ENCODE measurements at places on chromosomes 13 and 19.

GRCh38 chr13:78309497-78310180 lies 293.7 kb downstream of the POU4F1 start:
- DNase-seq, result no peak

- DNase-seq, result no peak
Measured at GRCh38 chr19:49441210-49441959, at the start of gene SLC17A7. Gene SLC17A7 (minus strand): TSS chr19:49441527. CDS start chr19:49441379, 148 bp downstream.

GRCh38 chr13:45206340-45206739 lies 5.5 kb upstream of the KCTD4 start:
- DNase-seq, result no peak

DNA sequence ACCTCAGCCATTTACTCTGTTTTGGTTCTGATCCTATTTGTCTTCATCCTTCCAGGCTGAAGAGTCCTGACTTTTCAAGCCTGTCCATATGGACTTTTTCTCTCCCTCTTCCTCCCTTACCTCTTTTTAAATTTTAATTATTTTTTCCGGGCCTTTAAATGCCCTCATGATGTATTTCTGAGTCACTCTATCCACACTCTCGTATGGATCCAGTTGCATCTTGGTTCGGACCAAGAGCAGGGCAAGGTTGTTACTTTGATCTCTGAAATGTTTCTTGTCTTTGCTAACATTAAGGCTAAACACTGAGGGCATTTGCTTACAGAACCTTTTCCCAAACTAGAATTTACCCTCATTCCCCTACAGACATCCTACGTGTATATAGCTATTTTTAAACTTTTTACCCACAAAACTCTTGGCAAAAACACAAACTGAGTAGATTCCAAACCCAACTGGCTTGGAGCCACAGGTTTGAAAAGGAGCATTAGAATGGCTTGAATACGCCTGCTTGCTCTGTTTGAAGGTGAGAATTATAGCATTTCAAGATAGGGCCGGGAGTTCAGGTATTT lies 47.4 kb upstream of the SERPINE3 start:
- no peak for DNase-seq

DNA sequence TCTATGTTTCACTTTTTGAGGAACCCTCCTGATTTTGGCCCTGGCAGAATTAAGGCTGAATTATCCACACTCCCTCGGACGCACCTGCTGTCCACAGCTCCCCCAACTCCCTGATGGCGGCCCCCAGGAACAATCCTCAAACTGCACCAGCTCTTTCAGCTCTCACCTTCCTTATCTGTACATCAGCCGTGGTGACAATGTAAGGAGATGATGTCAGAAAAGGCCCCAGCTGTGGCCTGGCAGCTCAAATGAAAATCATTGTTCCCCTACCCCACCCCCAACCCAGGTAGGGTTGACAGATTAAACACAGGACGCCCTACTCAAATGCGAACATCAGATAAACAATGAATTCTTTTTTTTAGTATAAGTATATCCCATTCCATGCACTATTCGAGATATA lies 35.0 kb upstream of the KLF2 start:
- DNase-seq, result no peak

DNA sequence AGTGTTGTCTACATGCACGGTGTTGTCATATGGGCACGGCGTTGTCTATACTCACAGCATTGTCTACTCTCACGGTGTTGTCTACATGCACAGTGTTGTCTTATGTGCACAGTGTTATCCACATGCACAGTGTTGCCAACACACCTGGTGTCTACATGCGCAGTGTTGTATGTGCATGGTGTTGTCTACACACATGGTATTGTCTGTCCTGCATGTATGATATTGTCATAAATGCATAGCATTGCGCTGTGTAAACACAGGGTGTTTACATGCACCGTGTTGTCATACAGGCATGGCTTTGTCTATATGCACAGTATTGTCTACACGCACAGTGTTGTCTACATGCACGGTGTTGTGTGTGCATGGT lies 6.8 kb downstream of the ADPRHL1 start:
- no peak for DNase-seq

DNA sequence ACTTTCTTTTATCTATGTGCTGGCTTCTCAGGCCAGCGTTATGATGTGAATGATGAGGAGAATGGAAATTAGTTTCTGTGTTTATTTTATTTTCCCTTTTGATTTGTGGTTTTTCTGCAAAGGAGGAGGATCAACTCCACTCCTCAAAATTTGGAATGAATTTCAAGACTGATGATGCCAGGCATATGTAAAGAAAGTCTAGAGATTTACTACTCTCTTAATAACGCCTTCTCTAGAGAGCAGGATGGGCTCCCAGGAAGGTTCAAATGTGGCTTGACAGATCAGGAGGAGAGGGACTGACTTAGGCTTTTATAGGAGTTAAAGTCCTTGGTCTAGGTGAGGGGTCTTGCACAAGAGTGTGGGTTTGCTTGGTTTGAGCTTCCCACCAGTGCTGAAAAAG lies 15.1 kb upstream of the POSTN start:
- no peak for DNase-seq

- DNase-seq, result no peak
Measured at GRCh38 chr13:36057041-36057440, 74.1 kb downstream of the DCLK1 start.

- DNase-seq, result no peak
Measured at GRCh38 chr19:17847538-17848366, at the start of gene JAK3. Gene JAK3 (minus strand): TSS chr19:17847982. CDS start chr19:17844417, 3,565 bp downstream.

DNA sequence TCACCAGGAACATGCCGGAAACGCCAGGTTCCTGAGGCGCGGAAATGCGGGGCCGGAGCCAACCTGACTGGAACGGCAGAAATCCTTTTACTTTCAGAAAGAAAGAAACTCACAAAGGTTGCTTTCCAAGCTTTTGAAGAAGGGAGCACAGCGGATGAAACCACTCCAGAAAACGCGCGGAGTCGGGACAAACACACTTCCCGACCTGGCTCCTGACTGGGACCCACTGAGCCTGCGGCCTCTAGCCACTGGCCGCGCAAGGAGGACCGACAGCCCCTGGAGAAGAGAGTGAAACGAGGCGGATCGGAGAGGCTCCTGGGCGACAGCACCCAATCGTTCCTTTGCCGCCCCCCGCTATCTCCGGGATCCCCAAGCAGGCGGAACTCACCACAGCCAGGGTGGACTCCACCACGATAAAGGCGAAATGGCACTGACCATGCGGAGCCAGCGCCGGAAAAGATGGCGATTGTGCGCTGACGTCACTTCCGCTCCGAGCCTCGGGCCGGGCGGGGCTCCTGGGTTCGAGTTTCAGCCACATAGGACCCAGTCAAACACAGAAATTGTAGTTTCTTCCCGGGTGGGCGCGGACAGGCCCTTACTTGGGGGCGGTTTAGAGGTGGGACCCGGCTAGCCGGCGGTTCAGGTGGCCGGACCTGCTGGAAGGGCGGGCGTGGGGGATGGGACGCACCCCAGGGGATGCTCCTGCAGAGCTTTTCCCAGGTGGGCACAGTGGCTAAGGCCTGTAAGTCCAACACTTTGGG lies at the start of gene ZNF121:
ZNF121 (minus strand) TSS at position 432 of the 761 bp plus-strand sequence. CDS start 16,407 bp downstream, outside the sequence.
- DNase-seq, result peak; percentile 86

DNA sequence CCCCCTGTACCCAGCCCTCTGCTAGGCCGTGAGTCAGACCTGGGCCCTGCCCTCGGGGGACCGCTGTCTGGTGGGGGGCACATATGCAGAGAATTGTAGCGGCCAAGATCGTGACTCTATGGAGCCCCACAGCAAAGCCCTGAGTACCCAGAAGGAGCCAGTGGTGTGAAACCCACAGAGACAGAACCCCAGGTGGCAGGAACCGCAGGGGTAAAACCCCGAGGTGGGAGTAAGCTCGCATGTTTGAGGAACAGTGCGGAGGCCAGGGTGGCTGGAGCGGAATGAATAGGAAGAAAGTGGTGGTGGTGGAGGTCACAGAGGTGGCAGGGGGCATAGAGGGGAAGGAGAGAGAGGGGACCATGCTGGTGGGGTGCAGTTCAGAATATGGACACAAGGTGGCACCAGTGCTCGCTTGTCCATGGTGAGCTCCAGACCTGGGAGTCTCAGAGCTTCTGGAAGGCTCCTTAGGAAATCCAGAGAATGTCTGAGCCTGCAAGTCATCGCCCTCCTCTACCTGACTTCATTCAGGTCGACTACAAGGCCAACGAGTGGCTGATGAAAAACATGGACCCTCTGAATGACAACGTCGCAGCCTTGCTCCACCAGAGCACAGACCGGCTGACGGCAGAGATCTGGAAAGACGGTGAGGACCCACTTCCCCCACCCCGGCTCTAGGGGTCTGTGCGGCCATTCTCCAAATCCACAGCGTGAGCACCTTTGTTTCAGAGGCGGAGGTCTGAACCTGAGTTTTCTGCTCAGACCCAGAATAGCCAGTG lies 48.9 kb downstream of the MYH14 start:
- DNase-seq, result no peak

DNA sequence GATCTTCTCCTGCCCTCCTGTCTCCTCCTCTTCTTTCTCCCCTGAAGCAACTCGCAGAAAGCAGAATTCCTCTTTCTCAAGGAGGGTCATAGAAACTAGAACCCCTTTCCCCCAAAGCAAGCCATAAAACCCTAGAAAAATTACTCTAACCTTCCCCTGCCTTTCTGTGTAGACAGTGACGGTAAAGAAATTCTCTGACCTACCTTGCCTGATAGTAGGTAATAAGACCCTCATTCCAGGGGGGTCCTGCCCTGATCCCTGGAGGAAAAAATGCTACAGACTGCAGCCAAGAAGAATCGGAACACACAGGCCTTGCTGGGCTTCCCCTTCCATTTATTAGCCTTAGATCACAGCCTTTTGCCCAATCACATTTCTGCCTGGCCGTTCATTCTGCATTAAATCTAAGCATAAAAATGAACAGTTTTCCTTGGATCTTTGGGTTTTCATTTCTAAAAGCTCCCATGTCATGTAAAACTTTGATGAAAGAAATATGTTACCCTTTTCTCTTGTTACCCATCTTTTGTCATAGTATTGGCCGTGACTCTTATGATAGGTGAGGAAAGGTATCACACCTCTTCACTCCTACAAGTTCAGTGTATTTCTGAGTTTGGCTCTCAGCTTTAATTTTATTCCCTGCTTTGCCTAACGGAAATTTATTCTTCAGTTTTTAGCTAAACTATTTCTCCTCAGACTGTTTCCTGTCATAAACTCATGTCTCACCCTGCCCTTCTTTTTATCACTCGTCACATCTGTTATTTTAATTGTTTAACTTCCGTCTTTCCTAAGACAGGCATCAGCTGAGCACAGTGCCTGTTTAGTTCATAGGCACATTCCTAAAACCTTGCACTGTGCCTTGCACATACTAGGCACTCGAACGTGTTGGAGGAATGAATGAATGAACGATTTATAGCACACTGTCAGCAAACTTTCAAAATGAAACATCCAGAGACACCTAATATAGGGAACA lies 20.4 kb upstream of the CPB2 start:
- DNase-seq, result no peak

GRCh38 chr19:47035127-47036096 lies 13.0 kb downstream of the TMEM160 start:
- DNase-seq, result peak; percentile 82

- no peak for DNase-seq
Measured at GRCh38 chr13:79898202-79898826, 417.4 kb downstream of the NDFIP2 start.

DNA sequence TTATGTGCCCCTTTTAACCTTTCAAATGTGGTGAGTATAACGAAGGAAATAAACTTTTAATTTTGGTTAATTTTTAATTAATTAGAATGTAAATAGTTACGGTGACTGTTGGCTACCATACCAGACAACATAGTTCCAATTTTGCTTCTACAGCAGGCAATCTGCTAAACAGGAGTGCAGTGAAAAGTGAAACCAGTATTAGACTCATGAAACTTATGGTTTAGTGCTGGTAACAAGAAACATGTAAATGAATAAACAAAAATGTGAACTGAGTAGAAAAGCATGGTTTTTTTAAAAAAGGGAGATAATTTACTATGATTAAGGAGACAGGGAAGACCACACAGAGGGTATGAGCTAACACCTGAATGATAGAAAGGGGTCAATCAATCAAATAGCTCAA lies 478.4 kb downstream of the PCDH9 start:
- no peak for DNase-seq

- no peak for DNase-seq
Measured at GRCh38 chr19:35792888-35793287, 17.5 kb downstream of the ARHGAP33 start.

- peak; percentile 47 for DNase-seq
Measured at GRCh38 chr19:435056-435706, 25.7 kb downstream of the SHC2 start.

DNA sequence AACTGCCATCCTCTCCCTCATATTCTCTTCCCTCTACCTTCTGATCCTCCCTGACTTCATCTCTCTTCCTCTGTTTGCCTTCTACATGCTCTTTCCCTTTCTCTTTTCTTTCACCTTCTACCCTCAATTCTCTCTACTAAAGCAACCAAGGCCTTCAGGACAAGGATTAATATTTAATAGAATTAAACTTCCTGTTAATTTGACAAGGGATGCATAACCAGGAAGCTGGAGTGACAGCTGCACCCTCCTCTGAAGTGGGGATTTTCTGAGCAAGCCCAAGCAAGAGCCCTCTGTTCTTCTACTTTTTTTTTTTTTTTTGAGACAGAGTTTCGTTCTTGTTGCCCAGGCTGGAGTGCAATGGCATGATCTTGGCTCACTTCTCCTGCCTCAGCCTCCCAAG lies 63.4 kb upstream of the MED4 start:
- DNase-seq, result no peak

- DNase-seq, result no peak
Measured at GRCh38 chr19:14004619-14005348, 1.3 kb downstream of the RFX1 start.

- no peak for DNase-seq
Measured at GRCh38 chr19:1817553-1818179, 5.6 kb upstream of the ATP8B3 start.

- DNase-seq, result peak; percentile 65
Measured at GRCh38 chr19:662207-662961, 630 bp downstream of the RNF126 start.

DNA sequence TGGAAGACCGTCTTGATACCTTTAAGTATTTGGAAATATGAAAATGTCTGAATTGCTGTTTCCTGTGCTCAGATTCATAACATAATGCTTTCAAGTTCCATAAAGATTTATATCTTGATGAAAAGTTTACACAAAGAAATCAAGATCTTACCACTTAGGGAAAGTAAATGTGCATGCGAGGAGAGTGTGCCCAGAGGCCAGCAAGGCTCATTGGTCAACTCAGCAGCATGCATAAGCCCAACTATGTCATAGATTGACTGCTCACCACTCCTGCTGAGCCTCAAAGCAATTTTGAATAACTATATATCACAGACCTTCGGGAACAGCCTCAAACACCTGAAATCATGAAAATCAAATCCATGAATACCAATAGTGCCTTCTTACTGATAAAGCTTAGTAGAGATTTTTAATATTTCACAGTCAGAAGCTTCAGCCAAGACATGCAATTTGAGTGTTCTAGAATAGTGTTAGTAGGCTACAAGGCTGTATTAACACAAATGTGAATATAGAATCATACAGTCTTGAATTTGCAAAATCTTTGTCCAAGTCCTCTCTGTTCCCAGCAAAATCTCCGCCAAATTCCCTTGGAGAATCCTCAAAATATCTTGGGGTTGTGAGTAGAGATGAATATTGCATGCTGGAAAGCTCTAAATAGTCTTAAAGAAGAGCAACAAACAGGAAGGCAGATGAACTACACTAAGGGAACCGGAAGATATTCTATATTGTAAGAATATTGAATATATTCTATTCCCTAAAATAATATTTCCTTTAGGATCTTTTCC lies 124.1 kb downstream of the DCLK1 start:
- no peak for DNase-seq

- DNase-seq, result no peak
Measured at GRCh38 chr19:14474827-14475226, 327 bp downstream of the PTGER1 start.

GRCh38 chr19:43768273-43769050 lies 12.3 kb downstream of the KCNN4 start:
- DNase-seq, result no peak

- no peak for DNase-seq
Measured at GRCh38 chr13:63699948-63700347, 2284.3 kb upstream of the PCDH20 start.

- DNase-seq, result peak; percentile 65
Measured at GRCh38 chr19:41595258-41595889, 19.4 kb downstream of the CEACAM21 start.
